ENCODE measurements at places on chromosomes 6 and 20.

GRCh38 chr6:148565930-148566663, 180.7 kb upstream of the UST start:
- peaks cover 11% of the 10 kb centered on the region for H3K4me1 ChIP-seq
- H3K36me3 ChIP-seq = no peaks in the 10 kb centered on the region
- H3K27ac ChIP-seq = no peak overlapping the region
- H3K27me3 ChIP-seq = peaks cover 6% of the 10 kb centered on the region
- no peak overlapping the region for H3K4me3 ChIP-seq

DNA sequence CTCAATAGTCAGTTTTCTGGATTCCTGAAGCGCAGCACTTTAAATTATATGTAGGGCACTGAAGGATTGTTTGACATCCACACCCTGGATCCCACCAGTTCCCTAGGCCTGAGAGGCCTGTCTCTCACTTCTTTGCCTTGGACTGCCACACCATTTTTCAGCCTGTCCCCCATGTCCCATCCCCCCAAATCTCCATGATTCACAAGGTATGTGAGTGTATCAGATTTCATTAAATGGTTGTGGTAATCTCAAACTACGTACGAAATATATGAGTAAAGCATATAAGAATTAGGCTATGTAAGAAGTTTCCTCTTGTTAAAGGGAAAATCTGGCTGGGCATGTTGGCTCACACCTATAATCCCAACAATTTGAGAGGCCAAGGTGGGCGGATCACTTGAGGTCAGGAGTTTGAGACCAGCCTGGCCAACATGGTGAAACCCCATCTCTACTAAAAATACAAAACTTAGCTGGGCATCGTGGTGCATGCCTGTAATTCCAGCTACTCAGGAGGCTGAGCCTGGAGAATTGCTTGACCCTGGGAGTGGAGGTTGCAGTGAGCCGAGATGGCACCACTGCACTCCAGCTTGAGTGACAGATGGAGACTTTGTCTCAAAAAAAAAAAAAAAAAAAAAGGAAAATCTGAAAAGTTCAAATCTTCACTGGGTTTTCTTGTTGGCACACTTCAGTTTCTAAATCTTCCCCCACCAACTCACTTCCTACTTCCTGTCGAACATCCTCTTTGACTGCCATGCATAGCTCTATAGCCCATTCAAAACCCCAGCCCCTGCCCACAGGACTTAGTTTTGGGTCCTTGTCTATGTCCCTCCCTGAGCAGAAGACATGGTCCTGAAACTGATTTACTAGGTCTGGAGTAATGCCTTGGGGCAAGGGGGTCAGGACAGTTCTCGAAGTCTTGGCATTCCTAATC, 97.3 kb upstream of the SHLD1 start:
- no peak overlapping the region for H3K4me3 ChIP-seq
- DNase-seq = no peak
- H3K27me3 ChIP-seq = no peaks in the 10 kb centered on the region
- peaks cover 30% of the 10 kb centered on the region for H3K4me1 ChIP-seq
- H3K27ac ChIP-seq = no peak overlapping the region

- peak overlapping the region; percentile 98 for H3K27ac ChIP-seq
- peaks cover 44% of the 10 kb centered on the region for H3K4me1 ChIP-seq
- no peak overlapping the region for H3K4me3 ChIP-seq
- no peak for DNase-seq
- no peaks in the 10 kb centered on the region for H3K27me3 ChIP-seq
- H3K36me3 ChIP-seq = no peaks in the 10 kb centered on the region
Measured at GRCh38 chr6:157762636-157763035, 60.4 kb upstream of the SNX9 start.

GRCh38 chr6:70221715-70222438, 81.0 kb downstream of the COL9A1 start:
- peaks cover 21% of the 10 kb centered on the region for H3K27me3 ChIP-seq
- no peak for DNase-seq
- no peaks in the 10 kb centered on the region for H3K36me3 ChIP-seq
- no peak overlapping the region for H3K27ac ChIP-seq
- H3K4me3 ChIP-seq = no peak overlapping the region

- DNase-seq = no peak
- H3K4me3 ChIP-seq = no peak overlapping the region
- H3K36me3 ChIP-seq = no peaks in the 10 kb centered on the region
- H3K27ac ChIP-seq = no peak overlapping the region
Measured at GRCh38 chr6:34067814-34068213, 78.1 kb downstream of the GRM4 start.

GRCh38 chr6:25833136-25833535, 1.3 kb upstream of the SLC17A1 start:
- H3K27ac ChIP-seq = no peak overlapping the region
- no peaks in the 10 kb centered on the region for H3K4me1 ChIP-seq
- no peaks in the 10 kb centered on the region for H3K27me3 ChIP-seq
- no peaks in the 10 kb centered on the region for H3K36me3 ChIP-seq
- no peak for DNase-seq
- no peak overlapping the region for H3K4me3 ChIP-seq

GRCh38 chr6:93272896-93273295, 146.5 kb downstream of the EPHA7 start:
- no peak overlapping the region for H3K27ac ChIP-seq
- DNase-seq = no peak
- no peaks in the 10 kb centered on the region for H3K36me3 ChIP-seq
- no peaks in the 10 kb centered on the region for H3K4me1 ChIP-seq
- H3K27me3 ChIP-seq = no peaks in the 10 kb centered on the region
- no peak overlapping the region for H3K4me3 ChIP-seq

Data from keratinocyte (primary cell).